CD4-positive, alpha-beta T cell treated with Interleukin-6 at 100 ng/mL for 8 hours (primary cell): ENCODE measurements at places on chromosomes 3 and 15.

DNA sequence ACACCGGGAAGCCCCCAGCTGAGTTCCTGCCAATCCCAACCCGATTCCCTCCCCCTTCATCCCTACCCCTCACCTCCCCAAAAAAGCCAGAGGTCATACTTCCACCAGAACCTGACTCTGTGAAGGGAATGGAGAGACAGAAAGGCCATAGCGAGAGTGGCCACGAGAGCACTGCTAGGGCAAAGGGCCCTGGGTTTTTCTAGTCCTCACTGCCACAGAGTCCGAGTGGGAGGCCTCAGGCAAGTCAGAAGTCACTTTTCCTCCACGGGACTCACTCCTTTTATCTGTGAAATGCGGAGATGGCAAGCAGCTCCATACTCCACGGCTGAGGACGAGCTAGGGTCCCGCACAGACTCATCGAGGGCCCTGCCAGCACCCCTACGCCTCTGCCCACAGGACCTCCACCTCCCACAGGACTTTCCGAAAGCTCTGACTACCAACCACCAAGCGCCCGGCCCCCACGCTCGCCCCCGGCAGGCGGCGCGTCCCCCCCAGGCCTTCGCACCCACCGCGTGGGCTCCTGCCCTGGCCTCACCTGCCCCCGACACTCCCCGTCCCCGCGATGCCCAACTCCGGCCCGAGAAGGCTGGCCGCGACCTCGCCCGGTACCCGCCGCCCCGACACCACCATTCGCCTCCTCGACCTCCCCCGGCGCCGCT is 792 bp downstream of the ATP13A3 start:
- peak; percentile 32 for DNase-seq

- no peak for DNase-seq
Observed at GRCh38 chr3:191391861-191392808, 61.8 kb upstream of the UTS2B start.

- DNase-seq, result no peak
Observed at GRCh38 chr15:28107111-28107903, 8.2 kb upstream of the OCA2 start.

DNA sequence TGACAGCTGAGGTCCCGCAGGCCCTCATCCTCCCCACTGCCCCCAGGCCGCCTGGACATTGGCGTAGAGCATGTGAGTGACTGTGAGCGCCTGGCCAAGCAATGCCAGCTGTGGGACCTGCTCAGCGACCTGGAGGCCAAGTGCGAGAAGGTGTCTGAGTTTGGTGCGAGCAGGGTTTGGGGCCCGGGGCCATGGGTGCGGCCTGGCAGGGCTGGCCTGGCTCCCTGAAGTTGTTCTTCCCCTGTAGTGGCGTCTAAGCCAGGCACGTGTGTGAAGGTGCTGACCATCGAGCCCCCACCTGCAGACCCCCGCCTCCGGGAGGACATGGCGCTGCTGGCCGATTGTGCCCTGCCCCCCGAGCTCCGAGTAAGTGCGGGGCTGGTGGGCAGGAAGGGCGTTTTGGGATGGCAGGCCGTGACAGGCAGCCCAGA is 4.2 kb downstream of the ABTB1 start:
- no peak for DNase-seq

GRCh38 chr3:163315786-163316185 is 1762.5 kb downstream of the SI start:
- no peak for DNase-seq

- DNase-seq, result no peak
Observed at GRCh38 chr3:39143051-39143885, 10.1 kb downstream of the CSRNP1 start.

DNA sequence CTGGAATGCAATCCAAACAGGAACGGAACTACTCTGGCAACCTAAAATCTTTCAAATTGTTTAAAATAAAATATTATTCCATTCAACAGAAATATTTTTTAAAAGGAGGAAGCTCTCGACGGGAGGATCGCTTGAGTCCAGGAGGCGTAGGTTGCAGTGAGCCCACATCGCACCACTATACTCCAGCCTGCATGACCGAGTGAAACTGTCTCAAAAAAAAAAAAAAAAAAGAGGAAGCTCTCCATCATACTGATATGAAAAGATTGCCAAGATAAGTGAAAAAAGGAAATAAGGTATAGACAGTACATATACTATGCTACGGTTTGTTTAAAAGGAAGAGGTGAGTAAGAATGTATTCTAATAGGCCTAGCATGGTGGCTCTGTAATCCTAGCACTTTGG is 3.6 kb downstream of the RAD18 start:
- no peak for DNase-seq

GRCh38 chr15:41904541-41905005 is 10.7 kb upstream of the SPTBN5 start:
- DNase-seq, result peak; percentile 74

DNA sequence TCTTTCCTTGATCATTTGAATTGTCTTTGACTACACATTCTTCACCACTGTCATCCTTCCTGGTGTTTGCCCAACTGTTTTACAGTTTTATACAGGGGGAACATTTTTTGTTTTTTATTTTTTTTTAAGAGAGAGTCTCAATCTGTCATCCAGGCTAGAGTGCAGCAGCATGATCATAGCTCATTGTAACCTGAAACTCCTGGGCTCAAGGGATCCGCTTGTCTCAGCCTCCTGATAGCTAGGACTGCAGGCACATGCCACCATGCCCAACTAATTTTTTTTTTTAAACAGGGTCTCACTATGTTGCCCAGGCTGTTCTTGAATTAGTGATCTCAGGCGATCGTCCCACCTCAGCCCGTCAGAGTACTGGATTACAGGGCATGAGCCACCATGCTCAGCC is 222.6 kb downstream of the BBX start:
- no peak for DNase-seq

- no peak for DNase-seq
Observed at GRCh38 chr3:3446251-3446650, 266.8 kb upstream of the CRBN start.

DNA sequence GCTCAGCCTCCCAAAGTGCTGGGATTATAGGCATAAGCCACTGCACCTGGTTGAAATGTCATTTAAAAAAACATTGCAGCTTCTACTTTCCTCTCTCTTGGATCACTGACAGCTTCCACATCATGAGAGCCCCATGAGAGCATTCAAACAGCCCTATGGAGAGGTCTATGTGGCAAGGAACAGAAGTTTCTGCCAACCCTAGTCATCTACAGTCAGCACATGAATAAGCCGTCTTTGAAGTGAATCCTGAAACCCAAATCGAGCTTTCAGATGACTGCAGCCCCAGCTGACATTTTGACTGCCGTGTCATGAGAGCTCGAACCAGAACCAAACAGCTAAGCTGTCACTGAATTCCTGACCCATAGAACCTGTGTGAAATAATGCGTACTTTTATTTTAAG is 39.8 kb downstream of the CD200R1L start:
- no peak for DNase-seq

DNA sequence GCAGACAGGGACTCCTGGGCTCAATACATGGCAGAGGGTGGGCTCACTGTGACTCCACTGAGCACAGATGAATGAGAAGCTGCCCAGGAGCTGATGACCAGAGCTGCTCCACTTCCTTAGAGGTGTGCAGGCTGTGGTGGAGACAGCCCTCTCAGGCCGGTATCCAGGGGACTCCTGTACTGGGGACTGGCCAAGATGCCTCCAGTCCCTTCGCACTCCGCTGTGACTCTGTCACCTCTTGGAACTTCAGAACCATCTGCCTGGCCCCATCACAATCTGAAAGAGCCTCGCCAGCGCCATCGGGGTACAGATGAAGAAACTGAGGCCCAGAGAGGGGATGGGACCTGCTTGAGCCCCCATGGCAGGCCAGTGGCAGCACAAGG is 111.2 kb downstream of the ETFA start:
- no peak for DNase-seq

GRCh38 chr3:26536955-26537354 is 85.6 kb upstream of the LRRC3B start:
- no peak for DNase-seq

DNA sequence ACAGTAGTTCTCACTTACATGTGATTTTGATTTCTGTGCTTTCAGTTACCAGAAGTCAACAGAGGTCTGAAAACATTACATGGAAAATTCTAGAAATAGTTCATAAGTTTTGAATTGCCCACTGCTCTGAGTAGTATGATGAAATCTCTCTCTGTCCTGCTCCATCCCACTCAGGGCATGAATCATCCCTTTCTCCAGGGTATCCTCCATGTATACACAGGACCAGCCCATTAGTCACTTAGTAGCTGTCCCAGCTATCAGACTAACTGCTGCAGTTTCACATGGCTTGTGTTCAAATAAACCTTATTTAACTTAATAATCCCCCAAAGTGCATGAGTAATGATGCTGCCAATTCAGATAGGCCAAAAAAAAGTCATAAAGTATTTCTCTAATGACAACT is 38.6 kb downstream of the EPHA3 start:
- DNase-seq, result no peak

GRCh38 chr15:69556344-69556743 is 103.7 kb downstream of the RPLP1 start:
- DNase-seq, result no peak

DNA sequence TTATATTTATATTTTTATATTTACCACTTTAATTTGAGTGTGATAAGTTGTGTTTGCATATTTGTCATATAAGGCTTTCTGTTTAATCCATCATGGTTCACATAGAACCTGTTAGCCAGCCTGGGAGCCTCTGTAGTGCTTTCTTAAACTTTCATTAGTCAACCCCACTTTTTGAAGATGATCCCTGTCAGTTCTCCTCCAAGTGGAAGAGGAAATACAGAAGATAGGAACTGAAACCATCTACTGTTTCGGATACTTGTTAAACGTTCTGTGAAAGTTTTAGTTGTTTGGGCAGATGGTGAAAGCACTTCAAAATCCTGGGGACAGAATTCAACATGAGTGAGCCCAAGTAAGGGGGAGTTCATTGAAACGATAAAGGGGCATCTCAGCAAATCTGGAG is 4.6 kb upstream of the SAMMSON start:
- no peak for DNase-seq

DNA sequence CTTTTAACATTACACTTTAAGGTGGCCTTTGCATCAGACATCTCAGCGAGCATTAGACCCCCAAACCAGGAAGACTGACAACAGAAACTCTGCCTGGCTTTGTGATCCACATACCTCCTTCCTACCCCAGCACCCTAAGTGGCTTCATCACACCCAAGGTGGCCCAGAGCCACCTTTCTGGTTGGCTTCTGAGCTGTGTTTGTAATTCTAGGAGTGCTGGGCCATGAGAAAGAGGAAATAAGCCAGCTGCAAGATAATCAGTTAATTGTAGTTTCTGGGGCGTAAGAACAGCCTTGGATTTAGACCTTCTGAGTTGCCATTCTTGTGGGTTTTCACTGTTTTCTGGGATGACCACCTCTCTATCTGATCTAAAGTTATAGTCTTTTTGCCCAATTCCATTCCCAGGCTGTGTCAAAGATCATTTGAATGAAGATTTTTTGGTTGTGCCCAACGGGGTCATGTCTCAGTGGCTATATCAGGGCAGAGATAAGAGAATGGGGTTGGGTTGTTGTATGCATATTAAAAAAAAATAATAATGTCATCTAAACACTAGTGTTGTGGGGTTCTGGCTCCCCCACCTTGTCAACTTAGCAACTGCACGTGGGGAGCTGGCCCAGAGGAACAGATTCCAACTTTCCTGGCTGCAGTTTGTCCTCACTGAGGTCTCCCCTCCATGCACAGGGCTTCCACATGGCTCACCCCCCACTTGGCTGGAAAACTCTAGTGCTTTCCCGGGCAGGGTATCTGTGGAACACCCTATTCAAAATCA is 234.8 kb upstream of the WNT5A start:
- DNase-seq, result no peak

DNA sequence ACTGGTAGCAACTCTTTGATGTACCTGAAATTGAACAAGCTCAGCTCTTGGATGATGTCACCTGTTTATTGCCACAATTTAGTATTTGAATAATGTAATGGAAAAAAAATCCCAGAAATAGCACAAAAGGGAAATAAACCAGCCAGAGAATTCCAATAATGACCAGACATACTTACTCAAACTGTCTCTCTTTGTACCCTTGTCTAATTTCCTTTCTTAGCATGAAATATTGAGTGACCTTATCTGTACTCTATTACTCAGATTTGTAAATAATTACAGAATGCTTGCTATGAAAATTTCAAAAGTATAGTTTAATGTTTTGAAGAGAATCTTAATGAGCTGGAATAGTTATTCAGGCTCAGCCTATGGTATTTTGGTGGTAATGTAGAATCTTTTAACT is 555.4 kb upstream of the SGO1 start:
- no peak for DNase-seq

DNA sequence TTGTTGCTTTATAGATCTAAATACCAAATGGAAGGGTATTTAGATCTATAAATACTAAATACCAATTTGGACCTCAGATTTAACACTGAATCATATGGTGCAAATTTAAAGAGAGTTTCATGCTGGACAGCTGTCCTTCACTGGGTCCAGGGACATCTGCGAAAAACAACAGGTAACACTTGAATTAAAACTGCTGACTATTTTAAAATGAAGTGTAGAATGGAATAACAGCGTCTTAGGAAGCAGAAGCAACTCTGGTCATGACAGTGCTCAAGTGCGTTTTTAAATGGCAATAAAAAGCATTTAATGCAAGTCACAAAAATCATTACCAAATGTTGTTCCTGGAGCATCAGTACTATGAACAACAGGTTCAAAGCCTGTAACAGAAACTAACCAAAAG is 106.3 kb downstream of the TFG start:
- DNase-seq, result no peak

GRCh38 chr3:28151608-28152228 is 89.7 kb upstream of the CMC1 start:
- no peak for DNase-seq

- DNase-seq, result no peak
Observed at GRCh38 chr15:76206325-76206976, 104.8 kb downstream of the ETFA start.

DNA sequence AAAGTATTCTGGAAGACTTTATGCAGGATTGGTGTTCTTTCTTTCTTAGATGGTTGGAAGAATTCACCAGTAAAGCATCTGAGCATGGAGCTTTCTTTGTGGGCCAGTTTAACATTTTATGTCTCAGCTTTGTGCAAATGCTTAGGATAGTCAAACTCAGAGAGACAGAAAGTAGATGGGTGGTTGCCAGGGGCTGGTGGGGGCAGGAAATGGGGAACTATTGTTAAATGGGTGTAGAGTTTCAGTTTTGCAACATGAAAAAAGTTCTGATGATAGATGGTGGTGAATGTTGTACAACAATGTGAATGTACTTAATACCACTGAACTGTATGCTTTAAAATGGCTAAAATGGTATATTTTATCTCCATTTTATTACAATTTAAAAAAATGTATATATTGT is 24.8 kb downstream of the SPCS1 start:
- no peak for DNase-seq

- peak; percentile 65 for DNase-seq
Observed at GRCh38 chr3:179260949-179261765, 10.2 kb upstream of the KCNMB3 start.

GRCh38 chr15:78155355-78155939 is 6.3 kb downstream of the IDH3A start:
- no peak for DNase-seq
